ENCODE measurements at places on chromosomes 16 and 17.

DNA sequence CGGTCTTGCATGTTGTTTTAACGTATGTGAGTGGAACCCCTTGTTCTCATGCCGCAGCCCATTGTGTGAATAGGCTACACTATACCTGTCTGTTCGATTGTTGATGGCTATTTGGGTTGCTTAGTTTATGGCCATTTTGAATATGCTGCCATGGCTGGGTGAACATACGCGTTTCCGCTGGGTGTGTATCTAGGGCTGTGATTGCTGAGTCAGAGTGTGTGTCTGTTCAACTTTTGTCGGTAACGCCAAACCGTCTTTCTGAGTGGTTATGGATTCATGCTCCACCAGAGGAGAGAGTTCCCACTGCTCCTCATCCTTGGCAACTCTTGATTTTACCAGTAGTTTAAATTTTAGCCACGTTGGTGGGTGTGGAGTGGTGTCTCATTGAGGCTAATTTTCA, 77.0 kb downstream of the METRNL start:
- DNase-seq = no peak

DNA sequence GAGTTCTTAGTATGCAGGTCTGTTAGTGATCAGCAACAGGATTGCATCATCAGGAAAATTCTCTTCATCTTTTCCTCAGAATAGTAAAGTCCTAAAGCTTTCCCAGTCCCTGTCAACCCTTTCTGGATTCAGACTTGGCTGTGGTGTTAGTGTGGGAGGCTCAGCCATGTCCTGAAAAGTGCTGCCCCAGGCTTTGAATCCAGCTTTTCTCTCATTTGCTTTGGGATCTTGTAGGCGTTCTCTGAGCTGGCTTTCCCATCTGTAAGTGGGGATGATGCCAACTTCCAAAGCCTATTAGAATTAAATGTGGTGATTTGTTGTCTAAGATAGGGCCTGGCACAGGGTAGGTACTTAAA, 3.0 kb downstream of the ALKBH5 start:
- no peak for DNase-seq

DNA sequence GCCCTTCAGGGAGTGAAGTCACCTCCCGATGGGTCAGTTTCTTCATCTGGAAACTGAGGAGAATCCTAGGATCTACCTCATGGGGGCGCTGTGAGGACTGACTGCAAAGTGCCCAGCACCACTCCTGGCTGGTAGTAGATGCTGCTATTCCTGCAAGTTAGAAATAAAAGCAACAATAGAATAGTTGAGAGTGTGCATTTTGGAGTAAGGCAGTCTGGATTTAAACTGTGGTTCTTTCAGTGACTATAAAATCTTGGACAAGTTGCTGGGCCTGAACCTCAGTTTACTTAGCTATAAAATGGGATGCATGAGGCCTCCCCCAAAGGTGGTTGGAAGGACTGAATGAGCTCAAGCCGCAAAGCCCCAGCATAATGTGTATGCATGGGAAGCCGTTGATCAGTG, 70.6 kb downstream of the CYB5B start:
- DNase-seq = no peak

DNA sequence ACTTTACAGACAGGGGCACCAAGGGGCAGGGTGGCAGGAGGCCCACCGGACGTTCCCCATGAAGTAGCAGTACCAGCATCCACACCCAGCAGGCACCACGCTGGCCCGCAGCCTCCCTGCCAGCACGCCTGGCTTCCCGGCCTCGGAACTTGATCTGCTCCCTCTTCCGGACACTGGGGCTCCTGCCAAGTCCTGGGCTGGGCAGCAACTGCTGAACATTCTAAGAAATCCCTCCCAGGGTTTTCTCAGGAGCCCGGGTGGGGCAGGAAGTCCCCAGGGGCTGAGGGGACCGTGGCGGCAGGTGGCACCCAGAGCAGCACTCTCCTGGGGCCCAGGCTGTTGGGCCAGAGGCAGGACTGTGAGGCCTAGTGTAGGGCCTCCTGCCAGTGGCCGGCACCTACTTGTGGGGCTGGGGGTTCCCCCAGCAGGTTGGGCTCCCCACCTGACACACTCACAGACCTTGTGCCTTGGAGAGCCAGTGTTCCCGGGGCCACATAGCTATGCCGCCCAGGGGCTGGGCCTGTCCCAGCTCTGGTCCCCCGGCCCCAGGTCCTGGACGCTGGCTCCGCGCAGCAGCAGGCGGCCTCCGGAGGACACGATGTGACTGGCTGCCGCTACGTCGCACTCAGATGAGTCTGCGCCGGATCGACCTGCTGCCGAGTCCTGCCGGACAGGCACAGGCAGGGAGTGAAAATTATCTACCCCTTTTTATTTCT, 86.2 kb upstream of the CBX4 start:
- no peak for DNase-seq

GRCh38 chr17:40307001-40307730, 1.8 kb upstream of the RARA start:
- DNase-seq = no peak

DNA sequence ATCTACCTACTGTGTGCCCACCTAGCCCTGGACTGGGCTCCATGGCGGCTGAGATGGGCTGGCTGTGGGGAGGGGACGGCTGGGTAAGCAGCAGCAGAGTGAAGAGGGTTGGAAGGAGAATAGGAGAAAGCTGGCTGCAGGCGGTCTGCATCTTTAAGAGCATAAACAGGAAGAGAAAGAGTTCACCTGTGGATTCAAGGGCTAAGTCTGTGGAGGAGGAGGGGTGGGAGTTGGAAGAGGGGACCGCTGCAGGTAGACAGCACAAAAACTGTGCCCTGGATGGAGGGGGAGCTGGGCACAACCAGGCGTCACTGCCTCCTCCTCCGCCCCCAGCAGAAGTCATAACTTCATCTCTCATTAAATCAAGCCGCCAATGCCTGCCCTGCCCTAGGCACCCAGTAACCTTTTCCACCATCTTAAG, 677 bp downstream of the SLC13A2 start:
- DNase-seq = no peak

DNA sequence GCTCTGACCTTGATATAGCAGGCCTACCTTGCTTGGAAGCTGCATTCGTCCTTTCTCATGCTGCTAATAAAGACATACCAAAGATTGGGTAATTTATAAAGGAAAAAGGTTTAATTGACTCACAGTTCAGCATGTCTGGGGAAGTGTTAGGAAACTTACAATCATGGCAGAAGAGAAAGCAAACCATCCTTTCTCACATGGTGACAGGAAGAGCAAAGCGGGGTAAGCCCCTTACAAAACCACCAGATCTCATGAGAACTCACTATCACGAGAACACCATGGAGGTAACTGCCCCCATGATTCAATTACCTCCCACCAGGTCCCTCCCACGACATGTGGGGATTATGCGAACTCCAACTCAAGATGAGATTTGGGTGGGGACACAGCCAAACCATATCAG, 6.0 kb upstream of the MAPT start:
- no peak for DNase-seq

All from activated CD8-positive, alpha-beta memory T cell treated with anti-CD3 and anti-CD28 coated beads for 1 hour (primary cell).